Activated T-helper 1 cell treated with anti-CD3 and anti-CD28 coated beads, Interleukin-2, amount 50 U/mL, for 16 hours (primary cell): ENCODE measurements at places on chromosomes 3 and 15.
A peak's percentile ranks its signal among the peaks of the same experiment; 100 is the strongest.

DNA sequence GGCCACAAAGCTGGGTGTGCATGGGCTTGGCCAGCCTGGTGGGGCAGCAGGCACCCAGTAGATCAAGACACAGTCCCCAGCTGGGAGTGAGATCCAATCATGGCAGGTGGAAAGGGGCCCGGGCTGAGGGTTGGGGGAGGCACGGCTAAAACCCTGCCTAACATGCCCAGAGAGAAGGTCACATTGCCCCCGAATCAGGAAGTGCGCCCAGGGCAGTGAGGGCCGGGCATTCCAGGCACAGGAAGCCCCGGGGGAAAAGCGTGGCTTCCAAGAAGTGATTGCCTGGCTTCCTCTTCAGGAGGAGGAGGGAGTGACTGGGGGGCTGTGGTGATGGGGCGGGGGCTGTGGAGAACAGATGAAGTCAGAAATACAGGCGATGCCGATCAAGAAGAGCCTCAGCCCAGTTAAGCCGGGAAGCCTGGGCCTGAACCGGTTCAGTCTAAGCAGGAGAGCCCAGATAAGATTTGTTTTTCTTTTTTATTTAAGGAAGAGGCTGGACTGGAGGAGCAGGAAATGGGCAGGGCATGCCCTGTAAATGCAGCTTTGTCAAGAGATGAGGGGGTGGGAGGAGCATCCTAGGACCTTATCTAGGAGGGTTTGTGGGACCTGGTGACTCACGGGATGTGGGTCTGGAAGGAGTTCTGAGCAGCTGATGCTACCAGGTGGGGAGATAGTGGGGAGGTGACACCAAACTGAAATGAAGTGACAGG, 83.9 kb downstream of the CHSY1 start:
- peak; percentile 27 for DNase-seq

DNA sequence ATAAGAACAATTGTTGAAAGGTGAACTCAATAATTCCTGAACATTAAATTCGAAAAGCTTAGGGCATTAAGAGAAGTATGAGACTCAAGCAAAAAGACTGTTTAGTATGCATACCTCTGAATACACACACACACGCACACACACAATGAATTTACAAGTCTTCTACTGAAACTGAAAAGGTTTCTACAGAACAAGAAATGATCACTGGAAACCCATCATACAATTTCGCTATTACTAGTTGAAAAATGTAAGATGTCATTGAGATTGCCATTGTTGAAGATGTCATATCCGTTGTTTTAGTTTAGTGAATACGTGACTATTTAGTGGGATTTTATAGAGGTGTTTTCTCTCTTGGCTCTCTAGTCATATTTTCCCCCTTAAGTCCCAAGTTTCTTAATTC, 106.8 kb downstream of the FOXB1 start:
- DNase-seq: no peak

GRCh38 chr3:127159543-127159942, 33.4 kb upstream of the PRR23E start:
- no peak for DNase-seq

DNA sequence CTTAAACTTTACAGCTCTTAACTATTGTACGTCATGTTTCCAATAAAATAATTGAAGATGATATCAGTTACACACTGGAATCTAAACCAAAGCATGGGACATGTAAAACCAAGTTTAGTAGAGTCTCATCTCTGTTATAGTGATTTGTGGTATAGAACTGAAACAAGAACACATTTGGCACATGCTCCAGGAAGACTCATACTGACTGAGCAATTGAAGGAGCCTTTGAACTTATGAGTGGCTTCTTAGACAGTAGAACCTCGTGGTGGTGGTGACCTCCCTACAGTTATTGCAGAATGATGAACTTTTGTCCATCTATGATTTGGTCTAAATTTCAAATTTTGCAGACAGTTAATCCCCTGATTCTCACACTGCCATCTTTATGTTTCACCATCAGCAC, 729.7 kb downstream of the ROBO1 start:
- DNase-seq: no peak

GRCh38 chr3:169238562-169238961, 424.9 kb downstream of the MECOM start:
- no peak for DNase-seq
